ENCODE measurements at places on chromosomes 16 and 17.
A peak's percentile ranks its signal among the peaks of the same experiment; 100 is the strongest.

DNA sequence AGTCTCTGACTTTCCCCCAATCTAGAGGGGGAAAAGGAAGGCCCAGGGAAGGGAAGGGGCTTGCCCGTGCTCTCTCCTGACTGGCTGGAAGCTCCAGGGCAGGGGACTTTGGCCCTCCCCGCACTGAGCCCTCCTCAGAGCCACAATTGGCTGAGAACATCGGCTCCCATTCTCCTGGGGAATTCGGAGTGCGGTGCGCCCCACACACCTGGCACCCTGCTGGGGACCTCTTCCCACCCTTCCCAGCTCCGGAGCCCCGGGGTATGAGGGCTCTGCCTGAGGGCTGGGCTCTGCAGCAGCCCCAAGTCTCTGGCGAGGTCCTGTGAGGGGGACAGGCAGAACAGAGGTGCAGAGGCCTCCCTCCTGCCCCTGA lies 36.0 kb downstream of the PIMREG start:
- DNase-seq, result no peak

DNA sequence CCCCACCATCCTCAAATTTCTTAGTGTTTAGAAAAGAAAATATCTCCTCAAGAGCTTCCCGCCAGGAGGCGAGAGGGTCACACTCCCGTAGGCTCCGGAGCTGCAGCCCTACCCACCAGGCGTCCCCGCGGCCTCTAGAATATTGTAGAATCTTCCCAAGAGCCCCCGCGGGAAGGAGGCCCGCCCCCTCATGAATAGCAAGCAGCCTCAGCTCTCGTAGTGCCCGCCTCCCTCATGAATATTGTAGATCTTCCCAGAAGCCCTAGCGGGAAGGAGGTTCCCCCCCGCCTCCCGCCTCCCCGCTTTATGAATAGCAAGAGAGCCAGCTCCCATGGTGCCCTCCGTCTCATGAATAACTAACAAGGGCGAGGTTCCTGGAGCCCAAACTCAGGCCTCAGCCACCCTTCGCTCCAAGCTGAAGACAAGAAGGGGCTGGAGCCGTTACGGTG lies at the start of gene FBXO47:
TSS of gene FBXO47 (minus strand) at position 114 of the 449 bp plus-strand sequence. CDS start 4,378 bp downstream, outside the sequence.
- peak; percentile 57 for DNase-seq

DNA sequence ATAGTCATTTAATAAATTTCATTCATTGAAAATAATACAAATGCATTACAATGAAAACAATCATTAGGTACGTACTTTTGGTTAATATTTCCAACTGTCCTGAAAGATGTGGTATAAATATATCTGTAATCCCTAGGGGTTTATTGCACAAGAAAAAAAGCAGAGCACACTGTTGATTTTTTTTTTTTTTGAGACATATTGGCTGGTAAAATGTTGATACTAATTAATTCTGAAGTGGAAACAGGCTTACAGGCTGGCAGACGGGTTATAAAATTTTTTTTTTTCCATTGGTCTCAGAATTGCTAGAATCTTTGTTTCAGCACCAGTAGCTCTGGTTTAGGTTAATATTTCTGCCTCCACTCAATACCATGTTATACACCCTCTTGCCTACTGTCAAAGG lies 193.6 kb downstream of the MAP2K6 start:
- no peak for DNase-seq

DNA sequence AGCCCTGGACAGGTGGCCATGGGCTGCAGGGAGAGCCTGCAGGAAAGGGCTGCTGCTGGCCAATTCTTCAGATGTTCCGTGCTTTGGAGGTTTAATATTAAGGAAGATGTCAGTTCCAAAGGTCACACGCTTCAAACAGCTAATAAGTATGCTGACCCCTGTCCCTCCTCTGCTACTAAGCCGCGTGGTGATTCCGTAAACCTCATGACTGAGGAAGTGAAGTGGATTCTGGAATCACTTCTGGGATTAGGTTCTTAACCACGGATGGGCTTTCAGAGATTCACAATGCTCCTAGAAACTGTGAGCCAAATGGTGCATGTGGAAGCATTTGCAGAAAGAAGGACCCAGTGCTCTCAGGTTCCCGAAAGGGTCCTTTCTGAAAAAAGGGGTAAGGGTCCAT lies 28.5 kb upstream of the ERN1 start:
- DNase-seq, result no peak

DNA sequence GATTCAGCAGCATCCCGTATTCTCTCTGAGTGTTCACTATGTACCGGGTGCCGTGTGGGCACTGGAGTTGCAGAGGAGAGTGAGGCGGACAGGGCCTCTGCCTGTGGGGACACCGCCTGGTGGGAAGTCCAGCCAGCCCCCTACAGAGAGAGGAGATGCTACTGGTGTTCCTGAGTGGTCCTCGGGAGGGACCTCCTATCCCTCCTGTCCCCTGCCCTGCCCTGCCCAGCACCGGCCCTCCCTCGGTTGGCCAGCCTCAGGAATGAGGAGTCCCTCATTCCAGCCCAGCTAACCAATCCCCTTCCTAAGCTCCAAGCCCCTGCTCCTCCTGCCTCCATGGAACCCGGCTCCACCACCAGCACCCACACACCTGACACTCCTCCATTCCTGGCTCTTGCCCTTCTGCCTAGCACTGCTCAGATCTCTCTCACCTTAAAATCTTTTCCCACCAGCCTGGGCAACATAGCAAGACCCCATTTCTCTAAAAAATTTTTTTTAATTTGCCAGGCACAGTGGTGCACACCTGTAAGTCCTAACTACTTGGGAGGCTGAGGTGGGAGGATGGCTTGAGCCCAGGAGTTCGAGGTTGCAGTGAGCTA lies 2.0 kb downstream of the ASGR2 start:
- no peak for DNase-seq

DNA sequence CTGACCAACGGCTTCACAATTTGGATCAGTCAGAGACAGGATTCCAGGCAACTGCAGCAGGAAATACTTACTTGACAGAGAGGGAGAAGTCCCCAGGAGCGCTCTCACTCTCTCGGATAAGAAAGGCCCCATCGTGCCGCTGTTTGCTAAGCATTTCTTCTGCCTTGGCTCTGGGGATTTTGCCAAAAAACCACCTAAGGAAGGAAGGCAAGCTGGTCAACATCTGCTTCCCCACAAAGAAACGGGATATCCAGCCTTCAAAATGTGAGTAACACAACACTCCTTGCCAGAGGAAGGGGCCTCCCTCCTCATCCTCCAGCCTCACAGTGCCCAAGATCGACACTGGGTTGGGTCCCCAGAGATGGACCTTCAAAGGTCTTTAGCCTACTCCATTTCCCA lies 36.6 kb upstream of the SLC25A19 start:
- no peak for DNase-seq

DNA sequence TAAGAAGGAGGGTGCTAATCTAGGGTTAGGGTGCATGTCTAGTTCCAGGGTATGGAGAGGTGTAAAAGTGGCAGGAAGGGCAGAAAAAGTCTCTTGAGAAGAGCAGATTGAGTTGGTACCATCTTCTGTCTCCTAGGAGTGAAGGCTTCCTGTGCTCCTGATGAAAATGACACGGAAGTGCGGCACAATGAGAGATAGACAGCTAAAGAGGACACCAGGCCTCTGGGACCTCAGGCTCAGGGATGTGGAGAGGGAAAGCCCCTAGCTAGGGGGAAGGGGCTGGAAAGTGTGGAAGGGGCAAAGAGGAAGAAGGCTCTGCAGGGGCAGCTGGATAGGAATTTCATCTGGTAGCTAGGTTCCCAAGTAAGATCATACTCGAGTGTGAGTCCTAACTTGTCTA lies 498.3 kb upstream of the EEF2KMT start:
- no peak for DNase-seq

DNA sequence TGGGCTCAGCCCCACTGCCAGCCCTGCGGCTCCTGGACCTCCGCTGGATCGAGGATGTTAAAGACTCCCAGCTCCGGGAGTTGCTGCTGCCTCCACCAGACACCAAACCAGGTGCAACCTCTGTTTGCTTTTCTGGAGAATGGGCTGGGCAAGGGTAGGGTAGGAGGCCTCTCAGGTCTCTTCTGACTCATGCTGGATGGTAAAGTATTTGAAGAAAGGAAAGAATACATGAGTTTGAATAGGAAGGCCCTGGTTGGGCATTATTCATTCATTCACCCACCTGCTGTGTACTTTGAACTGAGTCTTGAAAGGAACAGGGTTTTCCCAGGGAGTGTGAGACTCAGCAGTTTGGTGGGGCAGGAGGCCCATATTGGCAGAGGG lies 6.5 kb upstream of the ORAI3 start:
- no peak for DNase-seq

DNA sequence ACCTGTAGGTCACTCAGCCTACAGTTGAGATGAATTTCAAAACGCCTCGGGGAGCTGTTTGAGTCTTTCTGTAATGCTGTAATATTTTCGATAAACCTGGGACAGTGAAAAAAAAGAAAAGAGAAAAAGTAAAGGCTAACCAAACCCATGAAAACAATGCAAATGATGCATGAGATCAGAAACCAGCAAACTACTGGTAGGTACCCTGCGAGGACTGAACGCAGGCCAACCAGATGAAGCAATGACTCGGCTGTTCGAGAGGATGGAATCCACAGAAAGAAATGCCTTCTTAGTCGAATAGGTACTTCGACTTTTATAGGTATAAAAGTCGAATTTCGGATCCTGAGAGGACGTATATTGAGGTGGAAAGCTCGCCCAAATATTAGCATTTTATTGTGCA lies 509 bp upstream of the ATAD5 start:
- no peak for DNase-seq

GRCh38 chr17:67107811-67108775 lies 63.7 kb downstream of the CACNG1 start:
- no peak for DNase-seq

DNA sequence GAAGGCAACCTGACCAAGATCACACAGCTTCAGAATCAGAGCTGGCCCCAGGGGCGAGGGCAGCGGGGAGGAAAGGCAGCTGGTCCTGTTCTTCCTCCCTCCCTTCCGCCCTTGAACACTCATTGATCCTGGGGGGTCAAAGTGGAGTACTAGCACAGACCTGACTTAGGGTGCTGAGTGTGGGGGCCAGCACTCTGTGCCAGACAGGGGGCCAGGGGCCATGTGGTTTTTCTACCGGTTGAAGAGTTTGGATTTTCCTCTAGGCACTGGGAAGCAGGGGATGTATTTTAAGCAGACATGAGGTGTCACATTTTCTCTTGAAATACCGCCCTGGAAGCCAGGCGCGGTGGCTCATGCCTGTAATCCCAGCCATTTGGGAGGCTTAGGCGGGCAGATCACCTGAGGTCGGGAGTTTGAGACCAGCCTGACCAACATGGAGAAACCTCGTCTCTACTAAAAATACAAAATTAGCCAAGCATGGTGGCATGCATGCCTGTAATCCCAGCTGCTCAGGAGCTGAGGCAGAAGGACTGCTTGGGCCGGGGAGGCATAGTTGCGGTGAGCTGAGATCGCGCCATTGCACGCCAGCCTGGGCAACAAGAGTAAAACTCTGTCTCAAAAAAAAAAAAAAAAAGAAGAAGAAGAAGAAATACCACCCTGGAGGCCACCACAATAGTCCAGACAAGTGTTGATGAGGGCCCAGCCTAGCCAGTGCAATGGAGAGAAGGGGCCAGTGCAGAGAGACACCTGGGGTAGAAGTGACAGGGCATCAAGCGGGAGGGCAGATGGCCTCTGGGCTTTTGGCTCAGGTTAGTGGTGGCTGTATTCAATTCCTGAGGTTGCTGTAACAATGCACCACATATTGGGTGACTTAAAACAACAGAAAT lies 15.3 kb downstream of the OSBPL7 start:
- DNase-seq, result no peak

- no peak for DNase-seq
Observed at GRCh38 chr16:31350275-31351005, 4.5 kb upstream of the ITGAX start.

GRCh38 chr16:58366247-58367031 lies 25.8 kb upstream of the GINS3 start:
- DNase-seq, result no peak

DNA sequence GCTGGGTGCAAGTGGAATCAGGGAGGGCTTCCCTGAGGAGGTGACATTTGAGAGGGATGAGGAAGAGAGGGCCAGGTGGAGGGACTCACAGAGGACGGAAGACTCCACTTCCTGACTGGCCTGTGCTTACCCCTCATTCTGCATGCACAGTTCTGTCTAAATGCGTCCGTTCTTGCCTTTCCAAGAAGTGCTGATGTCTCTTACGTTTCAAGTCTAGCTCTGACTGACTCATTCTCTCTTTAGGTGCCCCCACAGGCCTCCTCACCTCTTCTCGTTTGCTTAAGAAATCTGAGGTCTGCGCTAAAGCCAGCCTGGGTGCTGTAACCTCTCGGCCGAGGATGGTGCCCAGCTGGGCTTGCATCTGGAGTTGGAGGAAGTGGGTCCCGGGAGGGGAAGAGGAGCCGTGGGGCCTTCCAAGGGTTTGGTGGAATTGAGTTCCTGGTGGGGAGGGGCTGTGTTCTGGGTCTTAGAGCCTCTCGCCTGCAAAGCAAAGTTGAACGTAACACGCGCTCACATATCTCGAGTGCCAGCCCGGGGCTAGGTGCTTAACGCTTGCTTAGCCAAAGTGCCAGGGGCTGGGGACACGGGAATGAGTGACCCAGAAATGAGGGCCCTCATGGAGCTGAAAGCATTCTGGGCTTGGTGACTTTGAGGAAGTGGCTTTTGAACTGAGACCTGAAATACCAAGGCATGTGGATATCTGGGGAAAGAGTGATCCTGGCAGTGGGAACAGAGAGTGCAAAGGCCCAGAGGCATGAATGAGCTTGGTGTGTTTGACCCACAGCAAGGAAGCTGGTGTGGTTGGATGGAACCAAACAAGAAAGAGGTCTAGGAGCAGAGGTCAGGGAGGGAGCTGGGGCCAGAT lies 4.8 kb downstream of the IL4R start:
- peak; percentile 60 for DNase-seq

GRCh38 chr17:40448639-40449261 lies 5.5 kb downstream of the IGFBP4 start:
- no peak for DNase-seq

DNA sequence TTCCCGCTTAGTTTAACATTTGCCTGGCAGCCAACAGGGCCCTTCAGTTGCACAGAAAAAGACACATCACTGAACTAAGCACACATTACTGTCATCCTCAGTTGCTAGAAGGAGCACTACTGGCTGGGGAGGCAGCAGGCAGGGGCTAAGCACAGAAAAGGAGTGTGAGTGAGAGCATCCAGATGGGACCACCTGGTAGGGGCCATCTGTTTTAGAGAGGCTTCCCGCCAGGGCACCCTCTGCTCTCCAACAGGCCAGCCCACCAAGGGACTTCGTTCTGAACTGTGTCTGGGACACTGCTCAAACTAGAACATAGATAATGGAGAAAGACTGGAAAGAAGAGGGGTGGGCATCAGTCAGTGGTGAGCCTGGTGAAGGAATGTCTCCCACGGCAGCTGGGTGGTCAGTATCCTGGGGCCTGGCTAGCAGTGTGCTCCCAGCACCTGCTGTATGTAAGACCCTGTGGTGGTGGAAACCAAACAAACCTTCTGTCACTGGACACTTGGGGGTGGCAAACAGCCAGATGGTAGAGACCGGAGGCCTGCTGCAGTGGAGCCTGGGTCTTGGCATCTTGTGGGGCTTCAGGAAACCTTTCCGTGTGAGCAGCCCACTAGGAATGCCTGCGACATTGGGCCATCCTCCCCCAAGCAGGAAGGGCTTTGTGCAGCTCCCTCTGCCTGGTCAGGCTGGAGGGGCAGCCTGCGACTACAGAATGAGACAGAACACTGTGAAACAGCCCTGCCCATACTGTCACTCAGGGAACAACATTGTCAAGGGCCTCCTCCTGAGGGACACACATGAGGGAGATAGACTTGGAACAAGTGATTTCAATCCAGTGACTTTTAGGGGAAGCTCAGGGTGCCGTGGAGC lies 12.8 kb upstream of the RANGRF start:
- no peak for DNase-seq

All from non-pigmented ciliary epithelial cell (primary cell).